Stimulated activated CD4-positive, alpha-beta T cell treated with anti-CD3 and anti-CD28 coated beads, Interleukin-4, amount 100 ng/mL, for 24 hours (primary cell): ENCODE measurements at places on chromosomes 1 and 21.

DNA sequence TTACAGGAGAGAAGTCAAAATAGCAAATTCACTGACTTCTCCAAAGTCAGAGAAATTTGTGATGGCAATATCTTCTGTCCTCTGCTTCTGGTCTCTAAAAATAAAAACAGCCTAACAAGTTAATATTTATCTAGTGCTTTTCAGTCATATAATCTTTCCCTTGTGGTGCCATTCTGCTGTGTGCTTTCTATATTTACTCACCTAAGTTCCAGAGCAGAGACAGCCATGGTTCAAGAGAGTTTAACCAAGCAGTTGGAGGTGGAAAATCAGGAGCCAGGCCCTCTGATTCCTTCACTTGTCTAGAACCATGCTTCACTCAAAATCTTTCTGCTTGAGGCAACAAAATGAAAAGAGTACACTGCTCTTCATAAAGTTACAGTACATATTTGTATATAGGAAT is 39.3 kb downstream of the BRINP2 start:
- DNase-seq = no peak

- DNase-seq = peak; percentile 11
Observed at GRCh38 chr21:26686278-26686677, 113.2 kb upstream of the CYYR1 start.

DNA sequence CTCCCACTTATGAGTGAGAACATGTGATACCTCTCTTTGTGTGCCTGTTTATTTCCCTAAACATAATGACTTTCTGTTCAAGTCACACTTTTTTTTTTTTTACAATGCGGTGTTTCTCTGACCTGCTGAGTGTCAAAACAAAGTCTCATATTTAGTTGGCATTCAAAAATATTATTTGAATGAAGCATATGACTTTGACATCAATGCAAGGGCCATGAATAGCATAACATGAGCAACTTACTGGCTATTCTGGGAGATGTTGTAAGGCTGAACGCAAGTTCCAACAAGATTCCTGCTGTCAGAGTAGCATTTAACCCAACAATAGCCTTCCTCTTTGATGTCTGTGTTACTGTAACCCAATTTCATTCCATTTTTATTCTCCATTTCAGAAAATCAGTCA is 2.0 kb upstream of the KRTAP19-1 start:
- DNase-seq = no peak

DNA sequence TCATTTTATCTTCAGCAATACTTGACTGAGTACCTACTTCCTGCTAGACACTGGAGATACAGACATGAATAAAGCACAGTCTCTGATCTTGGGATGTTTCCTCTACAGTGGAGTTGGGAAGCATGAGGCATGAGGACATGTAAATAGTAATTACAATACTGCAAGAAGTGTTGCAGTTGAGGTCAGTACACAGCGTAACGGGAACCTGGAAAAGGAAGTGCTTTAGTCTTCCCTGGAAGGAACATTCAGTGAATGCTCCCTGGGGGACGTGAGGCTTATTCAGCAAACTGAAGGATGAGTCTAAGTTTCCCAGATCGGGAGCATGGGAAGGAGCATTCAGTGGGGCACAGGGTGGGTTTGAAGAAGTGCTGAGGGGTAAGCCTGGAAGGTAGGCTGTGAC is 112.4 kb downstream of the PIK3R3 start:
- no peak for DNase-seq

GRCh38 chr1:181117648-181118449 is 29.3 kb downstream of the IER5 start:
- no peak for DNase-seq

DNA sequence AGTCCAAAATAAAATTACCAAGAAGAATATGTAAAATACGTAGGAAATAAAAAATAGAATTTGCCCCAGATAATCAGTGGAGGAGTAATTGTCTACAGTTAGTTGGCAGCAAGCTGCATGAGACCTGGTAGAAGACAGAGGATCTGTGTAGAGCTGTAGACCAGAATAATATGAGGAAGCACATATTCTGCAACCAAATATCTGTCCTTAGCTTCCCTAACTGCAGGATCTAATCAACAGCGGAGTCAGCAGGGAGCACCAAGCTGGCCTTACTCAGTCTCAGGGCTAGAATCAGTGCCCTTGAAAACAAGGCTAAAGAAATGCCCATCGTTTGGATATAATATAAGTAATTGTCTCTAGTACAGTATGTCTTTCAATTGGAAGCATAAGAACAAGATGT is 6.1 kb upstream of the GCSAML start:
- DNase-seq = no peak

DNA sequence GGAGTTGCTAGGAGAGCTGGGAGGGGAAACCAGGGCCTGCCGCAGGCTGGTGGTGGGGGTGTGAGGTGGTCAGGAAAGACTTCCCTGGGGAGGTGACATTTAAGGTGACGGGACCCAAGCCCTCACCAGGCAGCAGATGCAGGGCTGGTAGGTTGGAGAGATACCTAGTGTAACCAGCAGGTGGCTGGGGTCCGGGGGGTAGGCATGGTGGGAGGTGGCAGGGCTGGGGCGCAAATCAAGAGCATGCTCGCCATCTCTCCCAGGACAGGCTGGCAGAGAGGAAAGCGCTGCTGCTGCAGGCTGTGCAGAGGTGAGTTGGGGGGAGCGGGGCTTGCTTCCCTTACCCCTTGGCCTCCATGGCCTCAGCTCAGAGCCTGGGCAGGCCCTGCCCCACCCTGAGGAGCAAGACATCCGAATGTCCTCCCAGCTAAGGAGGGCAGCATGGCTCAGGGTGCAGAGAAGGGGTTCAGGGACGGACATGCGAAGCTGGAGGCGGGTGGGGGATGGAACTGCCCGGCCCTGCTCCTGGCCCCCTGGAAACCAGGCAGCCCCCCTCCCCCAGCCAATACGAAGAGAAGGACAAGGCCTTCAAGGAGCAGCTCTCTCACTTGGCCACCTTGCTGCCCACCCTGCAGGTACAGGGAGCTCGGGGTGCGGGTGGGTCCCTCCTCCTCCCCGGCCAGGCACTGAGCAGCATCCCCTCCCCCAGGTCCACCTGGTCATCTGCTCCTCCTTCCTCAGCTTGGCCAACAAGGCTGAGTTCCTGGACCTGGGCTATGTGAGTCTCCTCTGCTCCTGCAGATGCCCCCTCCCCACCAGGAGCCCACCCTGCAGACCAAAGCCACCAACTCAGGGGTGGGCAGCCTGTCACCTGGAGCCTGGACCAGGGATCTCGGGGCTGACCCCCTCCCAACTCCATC is 4.0 kb downstream of the RNF207 start:
- DNase-seq = peak; percentile 33

DNA sequence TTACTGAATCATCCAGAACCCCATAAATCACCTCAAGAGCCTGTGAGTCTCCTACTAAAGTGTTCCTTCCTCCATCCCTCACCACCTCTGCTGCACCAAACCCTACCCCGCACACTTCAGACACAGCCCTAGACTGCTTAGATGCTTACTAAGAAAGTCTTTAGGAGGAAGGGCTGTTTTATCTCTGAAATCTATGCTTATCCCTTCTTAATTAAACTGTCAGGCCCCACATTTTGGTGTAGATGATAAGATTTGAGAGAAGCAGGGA is 216.8 kb upstream of the SGIP1 start:
- DNase-seq = no peak

- DNase-seq = no peak
Observed at GRCh38 chr1:42006836-42007235, 88.1 kb upstream of the HIVEP3 start.

GRCh38 chr21:45309987-45310381 is 22.3 kb upstream of the POFUT2 start:
- DNase-seq = no peak

- no peak for DNase-seq
Observed at GRCh38 chr1:11434501-11434900, 44.5 kb upstream of the DISP3 start.

DNA sequence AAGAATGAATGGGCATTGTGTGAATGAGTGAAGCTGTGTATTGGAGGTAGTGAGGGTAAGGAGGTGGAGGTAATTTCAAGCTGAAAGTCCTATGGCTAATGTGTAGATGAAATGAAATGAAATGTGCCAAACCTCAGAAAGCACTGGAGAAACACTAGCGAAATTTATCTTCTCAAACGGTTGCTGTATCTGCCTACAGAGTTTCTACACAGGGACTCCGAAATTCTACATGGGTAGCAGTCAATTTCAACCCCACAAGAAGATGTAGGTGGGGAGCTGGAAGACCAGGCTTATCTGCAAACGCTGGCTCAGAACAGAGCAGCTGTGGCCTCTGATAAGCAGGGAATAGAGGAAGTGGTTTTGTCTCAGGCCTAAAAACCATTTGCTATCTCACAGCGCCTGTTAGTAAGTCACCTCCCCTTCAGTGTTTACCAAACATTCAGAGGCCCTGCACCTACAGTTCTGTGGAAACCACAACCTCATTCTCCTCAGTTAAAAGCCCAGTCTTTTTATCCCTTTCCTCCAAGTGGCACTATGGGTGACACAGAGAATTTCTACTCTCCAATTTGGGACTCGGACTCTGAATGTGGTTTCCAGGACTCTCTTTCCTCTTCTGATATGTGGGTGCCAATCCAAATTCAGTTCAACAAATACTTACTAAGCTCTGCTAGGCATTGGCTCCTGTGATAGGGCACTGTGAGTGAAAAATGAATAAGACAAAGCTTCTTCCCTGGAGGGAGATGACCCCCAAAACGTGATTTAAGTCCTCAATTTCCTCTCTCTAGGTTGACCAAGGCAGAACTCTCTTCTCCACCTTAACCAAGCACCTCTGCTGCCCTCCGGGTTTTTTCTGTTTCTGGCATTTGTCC is 17.2 kb upstream of the SLAMF6 start:
- peak; percentile 57 for DNase-seq

GRCh38 chr1:185803241-185803640 is 69.0 kb downstream of the HMCN1 start:
- no peak for DNase-seq

DNA sequence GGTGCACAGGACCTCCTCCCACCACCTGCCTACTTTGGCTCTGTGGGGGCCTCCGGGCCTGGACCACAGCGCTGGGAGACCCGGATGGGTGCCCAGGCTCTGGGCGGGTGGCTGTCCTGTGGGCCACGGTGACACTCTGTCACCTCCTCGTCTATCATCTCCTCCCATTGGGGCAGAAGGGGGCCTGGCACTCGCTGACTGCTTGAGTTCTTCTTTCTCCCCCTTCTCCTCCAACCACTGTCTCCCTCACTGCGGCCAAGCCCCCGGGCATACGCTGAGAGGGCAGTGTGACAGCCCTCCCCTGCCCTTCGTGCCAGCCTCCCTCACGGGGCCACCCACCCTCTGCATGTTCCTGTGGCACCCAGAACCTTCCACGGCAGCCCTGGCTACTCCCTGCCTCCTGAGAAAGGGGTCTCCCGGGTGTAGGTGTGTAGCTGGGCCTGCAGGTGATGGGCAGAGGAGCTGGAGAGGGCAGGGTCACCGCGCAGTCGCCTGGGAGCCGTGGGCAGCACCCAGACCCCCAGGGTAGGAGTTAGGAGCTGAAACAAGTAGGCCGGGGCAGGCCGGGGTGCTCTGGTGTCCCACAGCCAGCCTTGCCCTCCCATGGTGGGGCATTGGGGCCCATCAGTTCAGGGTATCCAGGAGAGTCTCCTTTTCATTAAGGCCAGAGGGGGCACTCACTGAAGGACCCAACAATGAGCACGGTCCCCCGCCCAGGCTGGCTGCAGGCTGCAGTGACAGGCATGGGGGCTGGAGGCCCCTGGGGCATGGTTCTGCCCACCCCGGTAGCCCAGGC is 9.2 kb upstream of the ARF1 start:
- no peak for DNase-seq

- DNase-seq = no peak
Observed at GRCh38 chr21:31234936-31235335, 109.1 kb downstream of the TIAM1 start.

GRCh38 chr1:183842795-183843144 is 37.9 kb downstream of the RGL1 start:
- no peak for DNase-seq

- DNase-seq = no peak
Observed at GRCh38 chr1:193031431-193031830, 27.7 kb downstream of the UCHL5 start.

DNA sequence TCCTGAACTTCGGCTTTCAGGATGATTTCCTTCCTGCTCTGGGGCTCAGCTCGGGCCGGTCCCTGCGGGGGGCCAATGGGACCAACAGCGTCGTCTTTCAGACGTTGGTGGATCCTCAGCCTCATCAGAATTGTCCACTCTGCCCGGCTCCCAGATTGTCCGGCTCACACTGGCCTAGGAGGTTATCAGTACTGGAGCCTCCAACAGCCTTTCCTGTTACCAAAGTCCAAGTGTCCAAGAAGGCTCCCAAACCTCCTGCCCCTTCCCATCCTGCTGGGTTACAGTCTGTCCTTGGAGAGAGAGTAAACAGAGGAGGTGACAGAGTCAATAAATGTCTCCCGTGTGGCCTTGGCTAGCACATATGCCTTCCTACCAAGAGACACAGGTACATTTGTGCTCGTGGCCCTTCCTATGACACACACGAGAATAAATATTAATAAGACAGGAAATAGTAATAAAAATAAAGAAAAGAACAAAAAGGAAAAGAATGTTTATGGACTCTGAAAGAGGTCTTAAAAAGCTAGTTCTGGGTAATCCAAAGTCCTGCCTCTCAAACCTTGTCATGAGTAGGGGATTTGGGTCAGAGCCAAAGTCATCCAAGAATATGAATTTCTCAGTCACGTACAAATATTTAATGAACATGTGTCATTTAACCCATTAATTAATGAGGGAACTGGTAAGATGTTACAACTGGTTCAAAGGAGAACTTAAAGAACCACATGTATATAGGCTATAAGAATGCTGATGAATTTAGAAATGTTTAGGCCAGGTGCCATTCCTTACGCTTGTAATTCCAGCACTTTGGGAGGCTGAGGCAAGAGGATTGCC is 80.8 kb upstream of the SLC2A1 start:
- DNase-seq = no peak

DNA sequence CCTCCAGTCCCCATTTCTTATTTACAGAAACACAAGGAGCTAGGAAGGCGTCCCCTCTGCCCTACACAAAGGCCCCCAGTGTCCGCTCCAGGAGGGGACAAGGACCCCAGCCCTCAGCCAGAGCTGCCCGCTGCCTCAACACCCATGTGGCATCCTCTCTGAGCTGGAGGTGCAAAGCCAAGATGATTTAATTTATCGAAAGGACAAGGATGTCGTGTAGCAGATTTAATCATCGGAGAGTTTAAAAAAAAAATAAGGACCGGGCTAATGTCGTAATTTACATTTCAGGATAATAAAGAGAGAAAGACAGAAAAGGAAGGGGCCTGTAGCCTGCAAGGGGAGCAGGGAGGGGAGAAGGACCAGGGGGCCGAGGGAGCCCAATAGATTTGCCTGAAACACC is 68.3 kb upstream of the CASZ1 start:
- DNase-seq = no peak
